CD4-positive, alpha-beta T cell treated with Interferon alpha-2 for 1 hour (primary cell): ENCODE measurements at places on chromosomes 12 and 14.

DNA sequence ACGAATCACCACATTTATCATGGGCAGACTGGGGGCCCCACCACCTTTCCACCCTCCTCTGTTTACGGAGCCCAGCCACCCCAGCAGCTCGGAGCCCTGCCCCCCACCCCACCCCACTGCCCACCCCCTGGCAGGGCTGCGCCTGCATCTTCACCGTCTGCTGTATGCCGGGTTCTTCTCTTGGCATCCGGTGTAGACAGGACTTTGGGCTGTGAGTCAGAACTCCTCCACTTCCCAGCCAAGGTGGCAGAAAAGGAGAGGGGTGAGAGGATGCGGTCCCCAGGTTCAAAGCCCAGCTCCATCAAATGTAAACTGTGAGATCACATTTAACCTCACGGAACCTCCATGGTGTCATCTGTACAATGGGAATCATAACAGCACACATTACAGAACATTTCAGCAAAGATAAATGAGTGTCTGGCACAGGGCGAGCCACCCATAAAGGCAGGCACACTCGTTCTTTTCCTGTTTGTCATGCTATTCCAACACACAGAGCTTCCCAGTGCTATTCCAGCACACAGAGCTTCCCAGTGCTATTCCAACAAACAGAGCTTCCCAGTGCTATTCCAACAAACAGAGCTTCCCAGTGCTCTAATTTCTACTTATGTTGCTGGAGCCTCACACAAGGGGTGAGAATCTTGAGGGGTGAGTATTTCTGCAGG is 292.7 kb upstream of the RTL1 start:
- no peak for DNase-seq

GRCh38 chr14:56243110-56243509 is 124.9 kb downstream of the PELI2 start:
- no peak for DNase-seq

GRCh38 chr12:128951448-128951847 is 98.2 kb downstream of the GLT1D1 start:
- DNase-seq: no peak

DNA sequence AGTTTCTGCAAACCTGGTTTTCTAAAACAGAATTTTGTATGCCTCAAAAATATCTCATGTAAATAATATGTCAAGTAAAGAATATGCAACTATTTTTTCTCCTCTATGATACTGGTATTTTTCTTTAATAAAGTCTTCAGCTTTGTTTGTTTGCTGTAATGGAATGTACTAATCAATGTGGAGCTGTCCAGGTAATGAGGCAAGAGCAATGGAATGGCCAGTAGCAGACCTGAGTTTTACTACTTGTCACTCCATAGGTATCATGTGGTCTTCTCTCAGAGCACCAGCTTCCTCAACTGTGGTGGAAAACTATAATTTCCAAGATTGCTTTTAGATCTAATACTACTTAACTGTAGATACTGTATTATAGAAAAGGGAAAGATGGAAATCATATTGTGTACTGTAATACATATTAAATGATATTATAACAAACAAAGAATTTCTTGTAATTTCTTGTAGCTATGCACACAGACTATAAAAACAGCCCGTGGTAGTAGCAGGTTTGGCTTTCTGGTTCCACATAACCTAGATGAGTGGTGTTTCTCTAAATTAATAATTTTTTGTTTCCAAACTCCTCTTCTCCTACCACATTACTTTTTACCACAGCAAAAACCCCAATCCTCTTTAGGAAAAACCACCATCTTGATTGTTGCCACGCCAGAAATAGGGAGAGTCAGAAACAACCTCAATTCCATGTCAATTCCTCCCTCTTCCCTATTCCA is 70.6 kb downstream of the KIF21A start:
- no peak for DNase-seq

GRCh38 chr12:129310346-129310745 is 457.1 kb downstream of the GLT1D1 start:
- no peak for DNase-seq

GRCh38 chr12:47794679-47795078 is 21.6 kb downstream of the SLC48A1 start:
- no peak for DNase-seq

DNA sequence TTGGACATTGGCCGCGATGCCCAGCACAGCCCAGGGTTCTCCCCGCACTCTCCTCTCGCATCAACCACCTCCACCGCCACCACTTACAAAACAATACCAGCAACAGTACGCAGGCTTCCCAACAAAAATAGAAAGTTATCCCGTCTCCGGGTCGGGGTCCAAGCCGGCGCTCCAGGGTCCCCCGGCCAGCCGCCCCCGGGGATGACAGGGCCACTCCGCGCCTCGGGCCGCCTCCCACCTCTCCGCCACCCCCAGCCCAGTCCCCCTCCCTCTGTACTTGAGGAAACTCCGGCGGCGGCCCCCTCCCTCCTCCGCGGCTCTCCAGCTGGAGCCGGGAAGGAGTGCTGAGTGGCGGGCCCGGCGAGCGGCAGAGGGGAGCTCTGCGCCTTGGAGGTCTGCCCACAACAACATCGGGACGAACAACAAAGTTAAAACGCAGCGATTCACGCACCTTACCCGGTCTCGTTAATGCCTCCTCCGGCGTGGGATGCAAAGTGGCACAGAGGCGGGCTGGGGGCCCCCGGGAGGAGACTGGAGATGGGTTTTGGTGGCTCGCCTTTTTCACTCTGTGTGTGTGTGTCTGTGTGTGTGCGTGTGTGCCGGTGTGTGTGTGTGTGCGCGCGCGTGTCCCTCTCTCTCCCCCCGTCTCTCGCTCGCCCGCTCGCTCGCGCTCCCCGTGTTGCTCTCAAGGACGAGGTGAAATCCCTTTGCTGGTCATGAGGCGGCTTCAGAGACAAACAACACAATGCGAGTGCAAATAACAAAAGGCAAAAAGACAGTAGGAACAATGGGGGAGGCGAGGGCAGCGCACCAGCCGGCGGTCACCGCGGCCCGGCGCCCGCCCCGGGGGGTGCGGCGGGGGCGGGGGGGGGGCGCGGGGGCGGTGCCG is 386.8 kb downstream of the BCAT1 start:
- no peak for DNase-seq

DNA sequence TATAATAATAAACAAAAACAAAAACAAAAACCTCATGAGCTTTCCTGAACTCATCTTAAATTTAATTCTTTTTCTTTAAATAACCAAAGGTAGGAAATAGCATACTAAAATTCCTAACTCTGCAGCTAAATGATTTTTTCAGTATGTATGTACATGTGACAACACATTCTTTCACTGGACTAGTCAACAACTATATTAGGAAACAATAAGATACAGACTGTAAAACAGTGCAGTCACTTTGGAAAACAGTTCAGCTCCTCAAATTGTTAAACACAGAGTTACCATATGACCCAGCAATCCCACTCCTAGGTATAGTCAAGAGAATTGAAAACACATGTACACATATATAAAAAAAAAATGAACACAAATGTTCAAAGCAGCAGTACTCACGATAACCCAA is 64.7 kb downstream of the SPPL3 start:
- DNase-seq: no peak

DNA sequence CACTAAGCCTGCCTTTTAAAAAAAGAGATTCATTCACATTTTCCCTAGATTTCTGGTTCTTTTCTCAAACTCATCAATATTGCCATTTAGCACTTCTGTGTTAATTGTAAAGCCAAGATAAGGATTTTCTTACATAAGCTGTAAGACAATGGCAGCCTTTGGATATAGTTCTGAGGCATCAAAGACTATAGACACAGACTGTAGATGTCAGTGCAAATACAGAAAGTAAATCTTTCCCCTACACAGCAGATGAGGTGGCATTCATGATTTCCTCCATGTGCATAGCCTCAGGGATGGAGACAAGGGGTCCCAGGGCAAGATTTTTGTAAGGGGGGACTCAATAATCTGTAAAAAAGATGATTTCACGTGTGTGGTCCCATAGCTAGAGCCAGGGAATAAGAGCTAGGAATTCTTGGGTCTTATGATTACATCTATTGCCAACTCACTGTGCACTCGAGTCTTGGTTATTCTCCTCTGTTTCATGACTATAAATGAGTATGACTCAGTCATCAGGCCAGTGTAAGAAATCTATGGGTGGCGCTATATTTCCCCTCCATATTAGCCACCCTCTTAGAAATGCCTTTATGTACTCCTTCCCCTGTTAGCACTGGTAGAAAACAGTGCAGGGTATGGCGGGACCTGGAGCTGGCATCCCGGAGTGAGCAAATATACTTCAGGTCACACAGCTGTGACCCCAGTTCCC is 207.5 kb downstream of the EXOC5 start:
- DNase-seq: no peak

DNA sequence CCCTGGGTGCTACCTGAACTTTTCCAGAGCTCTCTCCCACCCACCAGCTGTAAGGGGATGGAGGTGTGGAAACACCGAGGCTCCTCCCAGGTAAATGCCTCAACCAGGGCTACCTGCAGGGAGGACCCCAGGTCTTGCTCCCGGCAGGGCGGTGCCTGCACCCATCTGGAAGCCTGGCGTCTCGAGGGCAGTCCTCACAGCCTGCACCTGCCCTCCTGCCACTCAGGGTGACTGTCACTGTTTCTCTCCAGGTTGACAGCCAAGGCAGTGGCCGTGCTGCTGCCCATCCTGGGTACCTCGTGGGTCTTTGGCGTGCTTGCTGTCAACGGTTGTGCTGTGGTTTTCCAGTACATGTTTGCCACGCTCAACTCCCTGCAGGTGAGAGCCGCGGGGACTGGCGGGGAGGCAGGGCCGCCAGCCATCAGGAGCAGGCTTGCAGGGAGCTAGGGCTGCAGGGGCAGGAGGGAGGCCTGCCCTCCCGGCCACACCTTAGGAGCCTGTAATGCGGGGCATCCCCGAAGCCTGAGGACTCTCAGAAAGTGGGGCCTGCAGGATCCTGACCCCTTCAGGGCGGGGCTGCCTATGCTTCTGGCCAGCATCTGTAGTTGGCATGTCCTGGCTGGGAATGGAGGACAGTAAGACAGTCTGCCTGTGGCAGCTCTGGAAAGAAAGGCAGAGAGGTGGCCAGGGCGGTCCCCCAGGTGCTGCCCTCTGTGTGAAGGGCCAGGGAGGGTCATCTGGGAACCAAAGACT is 182.3 kb downstream of the ADGRD1 start:
- DNase-seq: no peak

DNA sequence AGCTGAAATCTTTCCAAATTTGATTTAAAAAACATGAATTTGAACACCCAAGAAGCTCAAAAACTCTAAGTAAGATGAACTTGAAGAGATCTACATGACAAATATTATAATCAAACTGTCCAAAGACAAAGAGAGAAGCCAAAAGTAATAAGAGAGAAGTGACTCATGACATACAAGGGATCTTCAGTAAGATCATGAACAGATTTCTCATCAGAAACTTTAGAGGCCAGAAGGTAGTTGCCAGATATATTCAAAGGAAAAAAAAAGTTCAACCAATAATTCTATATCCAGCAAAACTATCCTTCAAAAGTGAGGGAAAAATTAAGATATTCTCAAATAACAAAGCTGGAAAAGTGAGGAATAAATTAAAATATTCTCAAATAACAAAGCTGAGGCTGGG is 35.1 kb upstream of the MMP19 start:
- DNase-seq: no peak

- DNase-seq: no peak
Measured at GRCh38 chr14:72917094-72917802, 9.0 kb upstream of the DCAF4 start.

DNA sequence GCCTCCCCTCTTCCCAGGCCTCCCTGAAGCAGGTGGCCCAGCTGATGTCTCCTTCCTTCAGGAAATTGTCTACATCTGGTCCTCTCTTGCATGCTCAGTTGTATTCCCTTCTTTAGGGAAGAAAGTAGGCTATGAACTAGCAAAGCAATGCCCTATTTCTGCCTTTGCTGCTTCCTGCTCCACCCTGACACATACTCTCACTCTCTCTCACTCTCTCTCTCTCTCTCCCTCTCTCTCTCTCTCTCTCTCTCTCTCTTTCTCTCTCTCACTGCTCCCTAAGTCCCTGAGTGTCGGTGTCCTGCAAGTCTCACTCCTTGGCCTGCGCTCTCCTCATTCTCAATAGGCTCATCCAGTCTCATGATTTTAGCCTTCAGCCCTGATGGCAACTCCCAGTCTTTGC is 19.4 kb upstream of the PARP11 start:
- DNase-seq: no peak

GRCh38 chr12:25194722-25195055 is 271 bp downstream of the DNAI7 start:
- no peak for DNase-seq
